ENCODE measurements at places on chromosomes 1 and 21. TPM values are rescaled to one million over a fixed set of nuclear protein-coding genes. Genes with fewer than 3 reads are reported as not detected.

Gene LRRC71
- not detected for total RNA-seq

Gene SYT2
- total RNA-seq, result not detected

Gene VHLL
- total RNA-seq, result 0.32 TPM

Gene SCMH1
- 26.1 TPM for total RNA-seq

Gene C1orf94
- total RNA-seq, result not detected

Gene GLMN
- 10.3 TPM for total RNA-seq

Gene ANXA9
- total RNA-seq, result 0.86 TPM

Gene PLPPR4
- 4.8 TPM for total RNA-seq

Gene CIART
- total RNA-seq, result 6.5 TPM

Gene C4BPB
- 0.32 TPM for total RNA-seq

Gene DCST2
- total RNA-seq, result not detected

Gene GPA33
- not detected for total RNA-seq

Gene CFAP141
- not detected for total RNA-seq

Gene CLEC20A
- not detected for total RNA-seq

Gene FAM151A
- not detected for total RNA-seq

Gene PTAFR
- total RNA-seq, result under 0.01 TPM

Gene OR6K3
- total RNA-seq, result not detected

Gene GBP2
- total RNA-seq, result 59.9 TPM

Gene GBP1
- total RNA-seq, result 88.3 TPM

Gene TMOD4
- total RNA-seq, result not detected

Gene AMY1C
- total RNA-seq, result not detected

Gene PMVK
- total RNA-seq, result 6.4 TPM

Gene GJA8
- total RNA-seq, result not detected

Gene MIXL1
- total RNA-seq, result not detected

Gene ATP6V1G3
- total RNA-seq, result 0.43 TPM

Gene PDXK
- total RNA-seq, result 88.3 TPM

Gene LAPTM5
- not detected for total RNA-seq

Gene ETV3L
- total RNA-seq, result not detected

Gene SLAMF6
- not detected for total RNA-seq

Gene OR10J4
- total RNA-seq, result not detected

Gene GUK1
- total RNA-seq, result 367 TPM

Gene NCF2
- total RNA-seq, result not detected

Gene DNAJC28
- 1.9 TPM for total RNA-seq

Gene AADACL3
- not detected for total RNA-seq
